ENCODE measurements at places on chromosomes 5 and 9. TPM values are rescaled to one million over a fixed set of nuclear protein-coding genes. Genes with fewer than 3 reads are reported as not detected.

RECK gene
- total RNA-seq = 2.1 TPM

C5orf22 gene
- total RNA-seq = 46.7 TPM

TMEM174 gene
- total RNA-seq = not detected

PIP5K1B gene
- not detected for total RNA-seq

FANCG gene
- 45.3 TPM for total RNA-seq

MYOZ3 gene
- 0.25 TPM for total RNA-seq

SMIM33 gene
- not detected for total RNA-seq

PCSK5 gene
- total RNA-seq = 9.8 TPM

TNIP1 gene
- 122 TPM for total RNA-seq

CDO1 gene
- not detected for total RNA-seq

SPATA31A3 gene
- not detected for total RNA-seq

GRCh38 chr9:38059233-38059936 is 9.6 kb downstream of the SHB start:
- no peak overlapping the region for H3K27ac ChIP-seq
- DNase-seq = no peak
- H3K4me3 ChIP-seq = no peak overlapping the region
- H3K27me3 ChIP-seq = no peaks in the 10 kb centered on the region
- H3K36me3 ChIP-seq = 0 out of 2 replicates have a peak, but pooled peaks cover 8% of the 10 kb centered on the region

DNA sequence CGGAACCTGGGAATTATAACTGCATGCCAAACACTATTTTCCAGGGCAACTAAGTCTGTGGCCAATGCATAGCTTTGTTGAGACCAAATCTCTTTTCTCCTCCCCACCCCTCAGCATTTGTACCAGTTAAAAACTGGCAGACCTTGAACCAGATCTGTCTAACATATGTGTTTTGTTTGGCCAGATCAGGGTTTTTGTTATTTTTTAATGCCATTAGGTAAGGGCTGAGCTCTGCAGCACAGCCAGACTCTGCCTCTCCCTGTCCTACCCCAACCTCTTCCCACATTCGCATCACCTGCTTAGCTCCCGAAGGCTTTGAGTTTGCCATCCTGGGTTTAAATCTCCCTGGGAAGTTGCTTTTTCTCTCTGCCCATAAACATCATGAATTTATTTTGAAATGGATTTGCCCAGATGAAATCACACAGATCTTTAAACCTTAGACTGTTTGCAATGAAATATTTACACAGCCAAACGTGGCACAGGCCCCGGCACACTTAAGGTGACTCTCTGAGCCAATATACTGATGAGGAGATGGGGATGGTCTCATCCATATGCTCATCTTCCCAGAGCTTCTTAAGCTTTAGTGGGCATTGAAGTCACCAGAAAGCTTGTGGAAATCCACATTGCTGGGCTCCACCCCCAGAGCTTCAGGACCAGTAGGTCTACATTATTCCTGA is 54.0 kb upstream of the ALDH1B1 start:
- no peak for DNase-seq
- H3K27ac ChIP-seq = no peak overlapping the region
- no peaks in the 10 kb centered on the region for H3K36me3 ChIP-seq
- no peak overlapping the region for H3K4me3 ChIP-seq

DNA sequence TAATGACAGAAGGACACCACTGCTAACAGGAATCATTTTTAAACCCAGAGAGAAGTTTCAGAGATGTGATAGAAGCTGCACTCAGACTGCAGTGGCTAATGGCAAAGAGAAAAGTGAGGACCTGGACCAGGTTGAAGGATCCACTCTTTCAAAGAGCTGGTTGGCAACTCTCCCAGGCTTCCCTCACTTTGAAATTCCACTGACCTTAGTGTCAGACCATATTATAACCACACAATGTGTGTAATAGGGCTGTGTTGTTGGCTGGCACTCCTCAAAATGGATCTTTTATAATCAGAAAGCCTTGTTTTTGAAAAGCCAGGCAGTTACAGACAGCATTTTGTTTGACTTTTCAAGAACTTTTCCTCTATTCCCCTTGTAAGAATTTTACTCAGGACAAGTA is 280.7 kb downstream of the PRELID2 start:
- H3K4me3 ChIP-seq = no peak overlapping the region
- H3K27me3 ChIP-seq = no peaks in the 10 kb centered on the region
- no peak overlapping the region for H3K27ac ChIP-seq

DNA sequence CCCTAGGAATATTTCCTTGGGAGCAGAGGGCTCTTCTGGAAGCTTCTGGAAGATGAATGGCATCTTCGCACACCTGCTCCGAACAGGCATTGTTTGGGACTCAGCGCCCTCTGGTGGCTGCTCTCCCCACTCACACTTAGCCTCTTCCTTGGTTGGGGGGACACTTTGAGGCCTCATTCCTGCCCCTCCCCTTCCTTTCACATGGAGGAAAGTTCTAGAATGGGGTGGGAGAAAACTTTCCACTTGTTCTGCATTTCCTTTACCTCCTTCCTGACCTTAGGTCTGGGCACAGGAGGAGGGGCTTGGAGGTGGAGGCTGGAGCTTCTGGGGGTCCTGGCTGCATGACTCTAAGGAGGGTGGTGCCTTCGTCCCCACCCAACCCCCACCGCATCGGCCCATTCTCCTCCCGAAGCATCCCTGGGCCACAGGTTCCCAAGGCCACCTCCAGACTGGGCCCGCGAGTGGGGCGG is 19.3 kb upstream of the SMIM32 start:
- no peak for DNase-seq
- no peak overlapping the region for H3K4me3 ChIP-seq
- no peaks in the 10 kb centered on the region for H3K4me1 ChIP-seq
- H3K27ac ChIP-seq = no peak overlapping the region

DNA sequence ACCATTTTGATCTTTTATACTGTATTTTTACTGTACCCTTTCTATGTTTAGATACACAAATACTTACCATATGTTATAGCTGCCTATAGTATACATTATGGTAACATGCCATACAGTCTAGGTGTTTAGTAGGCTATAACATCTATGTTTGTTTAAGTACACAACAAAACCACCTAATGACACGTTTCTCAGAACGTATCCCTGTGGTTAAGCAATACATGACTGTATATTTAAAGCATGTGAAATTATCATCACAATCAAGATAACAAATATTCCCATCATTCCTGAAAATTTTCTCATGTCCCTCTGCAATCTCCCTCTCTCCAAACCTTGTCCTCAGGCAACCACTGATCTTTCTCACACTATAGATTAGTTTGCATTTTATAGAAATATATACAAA is 66.4 kb upstream of the SUSD1 start:
- peaks cover 7% of the 10 kb centered on the region for H3K4me1 ChIP-seq
- no peak overlapping the region for H3K4me3 ChIP-seq
- H3K27me3 ChIP-seq = no peaks in the 10 kb centered on the region

GRCh38 chr5:169503886-169504285 is 79.7 kb upstream of the SPDL1 start:
- H3K27me3 ChIP-seq = no peaks in the 10 kb centered on the region
- no peaks in the 10 kb centered on the region for H3K36me3 ChIP-seq
- DNase-seq = no peak
- H3K4me1 ChIP-seq = no peaks in the 10 kb centered on the region
- no peak overlapping the region for H3K4me3 ChIP-seq

DNA sequence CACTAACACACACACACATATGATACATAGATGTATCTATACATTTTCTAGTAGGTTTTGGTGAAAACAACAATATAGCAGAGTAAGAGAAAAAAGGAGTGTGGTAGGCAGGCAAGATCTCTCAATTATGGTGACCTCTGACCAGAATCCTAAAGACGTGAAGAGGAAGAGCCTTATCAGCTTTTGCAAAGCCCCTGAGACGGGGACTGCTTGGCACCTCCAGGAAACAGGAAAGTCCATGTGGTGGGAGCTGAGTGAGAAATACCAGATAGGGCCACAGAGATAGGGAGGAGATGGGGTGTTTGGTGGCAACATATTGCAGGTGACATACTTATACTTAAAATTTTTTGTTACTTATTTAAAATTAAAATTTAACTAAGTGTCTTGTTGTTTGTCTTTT is 39.9 kb upstream of the CTXN3 start:
- H3K36me3 ChIP-seq = no peaks in the 10 kb centered on the region
- no peak overlapping the region for H3K4me3 ChIP-seq
- H3K27ac ChIP-seq = no peak overlapping the region
- no peaks in the 10 kb centered on the region for H3K27me3 ChIP-seq

DNA sequence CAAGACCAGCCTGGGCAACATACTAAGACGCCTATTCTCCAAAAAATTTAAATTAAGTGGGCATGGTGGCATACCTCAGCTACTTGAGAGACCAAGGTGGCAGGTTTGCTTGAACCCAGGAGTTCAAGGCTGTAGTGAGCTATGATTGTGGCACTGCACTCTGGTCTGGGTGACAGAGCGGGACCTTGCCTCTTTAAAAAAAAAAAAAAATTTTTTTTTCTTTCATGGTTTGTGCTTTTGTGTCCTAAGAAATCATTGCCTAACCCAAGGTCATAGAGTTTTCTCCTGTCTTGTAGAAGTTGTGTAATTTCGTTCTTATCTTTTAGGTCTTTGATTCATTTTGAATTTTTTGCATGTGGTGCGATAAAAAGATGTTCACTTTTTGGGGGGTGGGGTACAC is 12.3 kb downstream of the GPBP1 start:
- H3K27ac ChIP-seq = no peak overlapping the region
- no peak overlapping the region for H3K4me3 ChIP-seq
- no peaks in the 10 kb centered on the region for H3K27me3 ChIP-seq
- no peak for DNase-seq
- H3K4me1 ChIP-seq = 0 out of 2 replicates have a peak, but pooled peaks cover 4% of the 10 kb centered on the region
- peaks cover 12% of the 10 kb centered on the region for H3K36me3 ChIP-seq

- no peaks in the 10 kb centered on the region for H3K36me3 ChIP-seq
- H3K4me1 ChIP-seq = peaks cover 56% of the 10 kb centered on the region
- no peak for DNase-seq
- no peak overlapping the region for H3K27ac ChIP-seq
Measured at GRCh38 chr9:91421128-91421765, 2.4 kb downstream of the NFIL3 start.

DNA sequence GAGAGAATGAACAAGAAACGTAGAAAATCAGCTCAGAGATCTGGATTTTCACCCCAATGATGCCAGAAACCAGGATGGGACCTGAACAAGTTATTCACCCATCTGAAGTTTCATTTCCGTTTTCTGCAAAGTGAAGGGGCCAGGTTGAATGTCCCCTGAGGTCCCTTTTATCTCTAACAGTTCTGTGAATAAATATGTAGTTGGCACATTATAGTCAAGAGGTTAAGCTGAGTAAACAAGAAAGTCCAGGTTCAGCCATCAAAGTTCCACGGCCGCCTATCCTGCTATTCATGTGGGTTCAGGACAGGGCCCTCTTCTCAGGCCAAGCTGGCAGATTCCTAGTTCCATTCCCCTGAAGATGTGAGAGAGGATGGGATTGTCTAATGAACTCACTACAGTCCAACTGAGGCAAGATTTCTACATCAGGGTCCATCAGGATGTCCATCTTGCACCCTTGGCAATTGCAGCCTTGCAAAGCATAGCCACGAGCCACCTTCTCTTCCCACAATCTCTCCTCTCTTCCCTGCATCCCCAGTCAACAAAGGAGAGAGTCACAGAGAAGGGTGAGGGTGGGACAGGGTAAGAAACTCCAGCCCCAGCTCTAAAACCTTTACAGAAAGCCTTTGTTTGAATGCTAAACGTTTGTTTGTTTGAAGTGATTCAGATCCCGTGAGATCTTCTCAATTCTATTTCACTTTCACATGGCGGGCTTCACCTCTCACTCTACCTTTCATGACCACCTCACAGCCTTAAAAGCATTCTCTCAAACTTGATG is 311.0 kb downstream of the SLIT3 start:
- no peak overlapping the region for H3K4me3 ChIP-seq
- no peaks in the 10 kb centered on the region for H3K4me1 ChIP-seq

DNA sequence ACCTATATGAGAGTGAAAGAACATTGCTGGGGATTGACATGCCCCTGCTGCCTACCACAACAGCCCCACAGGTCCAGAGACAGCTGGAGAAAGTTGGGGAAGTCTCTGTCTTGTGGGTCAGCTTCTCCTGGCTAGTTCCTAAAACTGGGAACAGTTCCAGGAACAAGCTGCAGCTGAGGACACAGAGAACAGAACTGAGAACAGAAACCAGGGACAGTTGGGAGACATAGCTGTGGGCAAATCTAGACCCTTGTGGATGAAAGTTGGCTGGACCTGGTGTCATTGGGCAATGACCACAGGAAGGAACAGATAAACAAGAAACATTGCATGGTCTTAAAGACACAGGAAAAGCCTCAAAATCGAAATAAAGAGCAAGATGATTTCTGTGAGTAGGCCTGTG is 58.3 kb upstream of the MOCS2 start:
- H3K27me3 ChIP-seq = no peaks in the 10 kb centered on the region
- no peak overlapping the region for H3K27ac ChIP-seq
- no peaks in the 10 kb centered on the region for H3K36me3 ChIP-seq

DNA sequence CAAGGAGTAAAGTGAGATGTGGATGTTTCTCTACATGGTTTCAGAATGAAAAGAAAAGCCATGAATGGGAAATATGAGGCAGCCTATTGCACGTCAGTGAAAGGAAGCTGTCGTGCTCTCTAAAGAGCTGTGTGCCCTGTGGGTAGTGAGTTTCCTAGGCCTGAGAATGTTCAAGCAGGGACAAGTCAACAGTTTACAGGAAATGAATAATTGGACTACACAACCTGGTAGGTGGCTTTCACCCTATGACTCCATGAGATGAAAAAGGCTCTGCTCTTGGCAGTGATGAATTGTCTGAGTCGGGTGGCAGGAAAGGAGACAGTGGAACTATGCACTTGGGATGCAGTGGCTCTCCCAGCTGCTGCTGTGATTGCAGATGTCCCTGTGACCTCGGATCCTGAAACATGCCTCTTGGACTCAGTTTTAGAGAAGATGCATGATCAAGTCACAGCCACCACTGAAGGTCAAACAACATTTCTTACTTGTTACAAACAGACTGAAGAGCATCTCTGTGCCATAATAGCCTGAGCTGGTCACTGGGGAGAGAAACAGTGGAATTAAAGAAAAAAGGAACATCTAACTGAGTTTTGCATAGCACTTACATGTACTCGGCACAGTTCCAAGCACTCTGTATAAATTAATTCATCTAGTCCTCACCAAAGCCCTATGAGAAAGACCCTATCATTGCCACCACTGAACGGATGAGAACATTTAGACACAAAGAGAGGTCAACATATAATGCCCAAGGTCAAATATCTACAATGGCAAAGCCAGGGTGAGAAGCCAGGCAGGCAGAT is 293.7 kb downstream of the SPOCK1 start:
- no peaks in the 10 kb centered on the region for H3K27me3 ChIP-seq
- DNase-seq = no peak
- H3K36me3 ChIP-seq = no peaks in the 10 kb centered on the region
- no peaks in the 10 kb centered on the region for H3K4me1 ChIP-seq
- no peak overlapping the region for H3K4me3 ChIP-seq

DNA sequence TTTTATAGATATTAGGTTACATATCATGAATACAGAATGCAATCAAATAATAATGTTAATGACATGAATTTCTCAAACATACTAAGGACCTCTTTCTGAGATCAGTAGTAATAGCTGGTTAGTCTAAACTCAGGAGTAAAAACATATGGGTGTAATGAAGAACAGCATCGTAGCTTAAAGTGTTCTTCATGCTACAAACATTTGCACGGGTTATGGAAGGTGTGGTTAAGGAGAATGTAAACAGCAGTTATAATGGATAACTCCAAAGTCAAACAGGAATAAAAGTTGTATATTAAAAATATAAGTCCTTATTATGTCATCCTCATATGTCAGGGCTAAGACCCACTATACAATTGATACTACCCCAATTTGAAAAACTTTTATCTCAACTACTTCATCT is 112.5 kb downstream of the RICTOR start:
- H3K4me1 ChIP-seq = no peaks in the 10 kb centered on the region
- no peak overlapping the region for H3K27ac ChIP-seq
- no peak for DNase-seq
- H3K36me3 ChIP-seq = peaks cover 65% of the 10 kb centered on the region
- H3K27me3 ChIP-seq = no peaks in the 10 kb centered on the region
- H3K4me3 ChIP-seq = no peak overlapping the region
